ENCODE measurements at places on chromosomes 11 and 22.

DNA sequence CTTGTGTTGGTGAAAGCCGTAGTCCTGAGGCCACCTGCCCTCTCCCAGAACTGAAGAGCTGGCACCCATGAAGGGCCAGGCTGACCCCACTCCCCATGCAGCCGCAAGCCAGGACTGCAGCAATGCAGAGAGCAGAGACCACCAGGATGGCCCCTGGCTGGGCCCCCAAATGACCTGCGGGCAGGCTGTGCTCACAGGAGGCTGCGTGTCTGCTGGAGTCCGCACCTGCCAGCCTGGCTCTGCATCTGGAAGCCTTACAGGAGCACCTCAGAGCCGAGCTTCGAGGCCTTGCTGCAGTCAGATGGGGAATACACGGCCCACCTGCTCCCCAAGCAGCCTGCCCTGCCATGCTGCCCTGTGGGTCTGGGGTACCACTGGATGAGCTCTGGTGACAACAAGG is 1336.8 kb downstream of the TBC1D22A start:
- DNase-seq: no peak

- DNase-seq: no peak
Observed at GRCh38 chr11:72084965-72085364, 4.3 kb downstream of the LRRC51 start.

GRCh38 chr22:46003271-46004091 is 26.5 kb upstream of the WNT7B start:
- no peak for DNase-seq

DNA sequence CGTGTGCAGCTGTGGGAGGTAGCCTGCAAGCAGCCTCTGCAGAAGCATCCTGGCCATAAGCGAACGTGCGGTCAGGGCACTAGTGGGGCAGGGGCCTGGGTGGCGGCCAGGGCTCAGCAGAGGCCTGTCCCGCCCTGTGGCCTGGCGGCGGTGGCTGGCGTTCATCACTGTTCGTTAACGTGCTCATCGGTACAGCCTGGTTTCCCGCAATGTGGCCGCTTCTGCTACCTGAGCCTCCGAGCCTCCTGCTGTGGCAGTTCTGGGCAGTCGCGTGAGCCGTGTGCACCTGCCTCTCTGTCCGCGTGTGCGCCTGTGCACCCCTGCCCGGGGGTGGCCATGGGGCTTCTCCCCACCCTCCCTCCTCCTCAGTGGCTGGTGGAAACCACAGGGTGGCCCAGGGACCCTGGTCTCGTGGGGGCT is 117.9 kb downstream of the KCNQ1OT1 start:
- no peak for DNase-seq

- DNase-seq: no peak
Observed at GRCh38 chr11:71333473-71333872, 81.1 kb upstream of the SHANK2 start.

- DNase-seq: no peak
Observed at GRCh38 chr22:27116312-27117086, 459.1 kb downstream of the MIAT start.

- DNase-seq: no peak
Observed at GRCh38 chr11:33897761-33898375, 6.0 kb upstream of the LMO2 start.

DNA sequence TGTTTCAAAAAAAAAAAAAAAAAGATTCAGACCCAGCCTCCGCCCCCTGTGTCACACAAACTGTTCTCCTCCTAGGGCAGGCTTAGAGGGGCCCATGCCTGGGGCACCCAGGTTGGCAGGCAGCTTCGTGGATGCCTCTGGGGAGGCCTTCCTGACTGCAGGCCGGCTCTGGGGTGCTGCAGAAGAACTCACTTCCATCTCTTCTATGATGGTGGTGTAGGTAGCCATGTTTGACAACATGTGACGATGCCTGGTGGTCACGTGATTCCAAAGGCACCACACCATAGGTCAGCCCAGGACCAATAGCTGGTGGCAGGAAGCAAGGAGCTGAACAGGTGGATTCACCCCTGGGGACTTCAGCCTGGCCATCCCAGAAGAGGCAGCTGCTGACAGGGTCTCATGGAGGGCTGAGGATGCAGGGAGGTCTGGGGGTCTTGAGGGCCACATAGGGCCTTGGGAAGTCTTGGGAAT is 24.1 kb upstream of the CELSR1 start:
- no peak for DNase-seq

DNA sequence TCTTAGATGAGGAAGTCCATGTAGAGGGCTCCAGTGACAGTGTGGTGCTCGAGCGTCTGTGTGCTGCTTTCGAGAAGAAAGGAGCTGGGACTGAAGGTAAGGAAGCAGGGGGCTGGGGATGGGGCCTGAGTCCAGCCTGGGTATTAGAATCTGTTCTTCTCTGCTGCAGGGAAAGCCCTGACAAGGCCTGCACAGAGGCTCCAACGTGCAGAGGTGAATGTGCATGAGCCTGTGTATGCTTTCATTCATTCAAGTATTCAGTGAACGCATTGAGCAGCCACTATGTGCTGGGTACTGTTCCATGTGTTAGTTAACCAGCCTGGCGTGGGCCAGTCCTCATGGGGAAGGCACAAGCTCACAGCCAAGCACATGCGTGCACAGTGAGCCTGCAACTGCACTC is 93.4 kb downstream of the MYO18B start:
- DNase-seq: no peak

GRCh38 chr11:68996376-68997123 is 15.8 kb upstream of the MRGPRD start:
- DNase-seq: no peak

- no peak for DNase-seq
Observed at GRCh38 chr22:28000361-28000760, 81.3 kb upstream of the PITPNB start.

DNA sequence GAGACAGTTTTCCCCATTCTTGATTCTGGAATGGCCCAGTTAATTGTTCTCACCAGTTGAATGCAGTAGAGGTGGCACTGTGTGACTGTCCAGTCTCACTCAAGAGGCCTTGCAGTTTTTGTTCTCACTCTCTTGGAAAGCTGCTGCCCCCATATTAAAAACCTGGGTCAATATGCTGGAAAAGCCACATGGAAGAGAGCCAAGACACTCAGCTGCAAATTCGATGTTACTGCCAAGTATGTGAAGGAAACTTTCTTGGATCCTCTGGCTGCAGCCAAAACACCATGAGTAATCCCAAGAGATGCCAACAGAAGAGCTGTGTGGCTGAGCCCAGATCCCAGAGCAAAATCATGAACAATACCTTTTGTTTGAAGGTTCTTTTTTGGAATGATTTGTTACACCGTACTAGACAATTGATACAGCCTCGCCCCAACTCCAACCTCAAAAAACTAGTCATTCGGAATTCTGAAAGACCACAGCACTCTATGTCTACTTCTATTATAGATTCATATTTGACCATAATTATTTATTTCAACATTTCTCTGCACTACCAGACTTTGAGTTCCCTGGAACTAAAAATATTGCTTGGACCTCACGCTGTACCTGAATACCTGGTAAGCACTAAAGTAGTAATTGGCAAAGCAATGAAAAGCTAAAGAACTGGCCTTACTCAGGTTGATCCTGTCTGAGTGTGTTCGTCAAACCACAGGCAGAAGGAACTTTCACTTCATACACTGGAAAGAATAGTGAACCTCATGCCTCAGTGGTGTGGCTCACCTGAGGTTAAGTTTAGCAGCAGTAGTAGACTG is 378.8 kb downstream of the ETS1 start:
- DNase-seq: no peak

DNA sequence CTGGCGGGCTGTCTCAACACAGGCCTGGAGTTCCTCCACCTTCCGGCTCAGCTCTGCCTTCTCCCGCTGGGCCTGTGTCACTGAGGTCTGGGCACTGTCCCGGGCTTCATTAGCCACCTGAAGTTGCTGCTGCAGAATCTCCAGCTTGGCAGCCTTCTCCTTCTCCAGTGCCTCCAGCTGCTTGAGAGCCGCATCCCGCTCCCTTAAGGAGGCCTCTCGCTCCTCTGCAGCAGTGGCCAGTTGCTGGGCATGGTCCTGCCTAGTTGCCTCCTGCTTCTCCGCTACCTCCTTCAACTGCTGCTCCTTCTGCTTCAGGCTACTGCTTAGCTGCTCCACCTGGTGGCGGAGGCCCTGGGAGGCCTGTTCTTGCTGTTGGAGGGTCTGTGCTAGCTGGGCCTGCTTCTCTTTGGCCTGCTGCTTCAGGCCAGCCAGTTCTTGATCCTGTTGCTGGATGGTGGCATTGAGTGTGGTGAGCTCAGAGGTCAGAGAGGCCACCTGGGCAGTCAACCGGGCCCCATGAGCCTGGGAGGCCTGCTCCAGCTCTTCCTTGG is 16.9 kb downstream of the IL18BP start:
- DNase-seq: no peak

DNA sequence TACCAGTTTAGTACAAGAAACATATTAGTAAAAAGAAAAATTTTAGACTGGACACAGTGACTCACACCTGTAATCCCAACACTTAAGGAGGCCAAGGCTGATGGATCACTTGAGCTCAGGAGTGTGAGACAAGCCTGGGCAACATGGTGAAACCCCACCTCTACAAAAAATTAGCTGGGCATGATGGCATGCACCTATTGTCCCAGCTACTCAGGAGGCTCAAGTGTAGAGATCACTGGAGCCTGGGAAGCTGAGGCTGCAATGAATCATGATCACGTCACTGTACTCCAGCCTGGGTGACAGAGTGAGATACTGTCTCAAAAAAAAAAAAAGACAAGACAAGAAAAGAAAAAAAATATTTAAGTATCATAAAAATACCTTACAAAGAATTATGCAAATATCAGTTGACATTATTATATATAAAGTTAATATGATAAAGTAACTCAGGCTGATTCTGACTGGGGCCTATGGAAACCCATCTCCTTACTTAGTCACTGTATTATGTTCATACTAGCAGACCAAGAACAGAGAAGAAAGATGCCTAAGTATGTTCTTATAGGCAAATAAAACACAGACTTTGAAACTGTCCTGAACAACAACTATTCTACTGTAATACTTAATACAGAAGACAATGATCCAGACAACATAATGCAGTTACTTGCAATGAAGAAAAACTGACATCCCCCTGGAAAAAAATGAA is 27.3 kb downstream of the FAM168A start:
- no peak for DNase-seq

GRCh38 chr11:110199184-110199981 is 97.0 kb downstream of the RDX start:
- no peak for DNase-seq

GRCh38 chr11:112811783-112812182 is 149.4 kb upstream of the NCAM1 start:
- no peak for DNase-seq

DNA sequence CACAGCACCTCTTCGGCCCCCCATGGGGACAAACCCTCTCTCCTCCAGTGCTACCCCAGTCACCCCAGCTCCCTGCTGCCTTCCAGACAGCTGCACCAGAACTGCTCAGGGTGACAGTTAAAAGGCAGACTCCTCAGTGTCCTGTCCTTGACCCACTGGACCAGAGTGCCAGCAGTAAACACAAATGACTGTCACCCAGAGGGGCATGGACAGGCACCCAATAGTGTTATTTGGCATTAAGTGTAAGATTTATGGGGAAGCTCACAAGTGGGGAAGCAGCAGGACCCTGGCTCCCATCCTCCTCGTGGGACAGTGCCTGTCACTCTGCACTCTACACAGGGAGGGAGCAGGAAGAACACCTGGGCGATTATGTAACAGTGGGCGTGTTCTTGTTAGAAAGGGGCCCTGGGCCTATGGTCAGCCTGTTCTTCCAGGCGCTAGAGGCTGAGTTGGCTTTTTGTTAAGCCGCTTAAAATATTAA is 5.0 kb downstream of the RPS19BP1 start:
- DNase-seq: no peak

DNA sequence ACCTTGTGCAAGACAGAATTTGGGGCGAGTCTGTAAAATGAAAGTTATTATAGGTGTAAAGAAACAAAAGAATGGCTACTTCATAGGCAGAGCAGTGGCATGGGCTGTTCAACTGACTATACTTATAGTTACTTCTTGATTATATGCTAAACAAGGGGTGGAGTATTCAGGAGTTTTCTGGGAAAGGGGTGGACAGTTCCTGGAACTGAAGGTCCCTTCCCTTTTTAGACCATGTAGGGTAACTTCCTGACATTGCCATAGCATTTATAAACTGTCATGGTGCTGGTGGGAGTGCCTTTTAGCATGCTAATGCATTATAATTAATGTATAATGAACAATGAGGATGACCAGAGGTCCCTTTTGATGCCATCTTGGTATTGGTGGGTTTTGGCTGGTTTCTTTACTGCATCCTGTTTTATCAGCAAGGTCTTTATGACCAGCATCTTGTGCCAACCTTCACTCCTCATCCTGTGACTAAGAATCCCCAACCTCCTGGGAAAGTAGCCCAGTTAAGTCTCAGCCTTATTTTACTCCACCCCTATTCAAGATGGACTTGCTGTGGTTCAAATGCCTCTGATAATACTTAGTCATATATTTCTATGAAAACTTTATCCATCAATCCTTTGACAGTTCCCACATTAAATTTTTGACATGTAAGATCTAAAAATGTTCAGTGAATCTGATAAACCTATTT is 118.6 kb downstream of the ARHGAP42 start:
- no peak for DNase-seq

DNA sequence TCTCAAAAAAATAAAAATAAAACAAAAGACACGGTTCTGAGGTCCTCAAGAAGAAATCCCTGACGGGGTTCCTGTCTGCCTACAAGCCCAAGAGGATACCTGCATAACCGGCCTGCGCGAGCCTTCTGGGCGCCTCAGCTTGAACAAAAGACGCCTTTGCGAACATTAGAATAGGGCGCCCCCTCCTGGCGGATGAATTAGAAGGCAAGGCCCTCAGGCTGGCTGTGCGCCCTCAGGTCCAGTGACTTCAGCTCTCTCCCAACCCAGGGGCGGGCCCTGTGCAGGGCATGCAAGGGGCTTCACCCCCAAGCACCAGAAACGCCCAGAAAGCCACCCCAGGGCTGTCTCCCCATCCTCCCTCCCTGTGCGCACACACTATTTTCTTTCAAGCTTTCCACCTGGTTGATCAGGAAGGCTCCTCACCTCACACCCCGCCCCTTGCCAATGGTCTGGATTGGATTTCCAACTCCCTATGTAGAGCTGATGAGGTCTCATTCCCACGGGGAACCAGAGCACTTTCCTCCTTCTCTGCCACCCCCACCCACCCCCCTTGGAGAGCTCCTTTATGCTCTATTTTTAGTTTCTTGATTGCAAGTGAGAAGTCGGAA is 273.3 kb downstream of the BUD13 start:
- no peak for DNase-seq

- DNase-seq: no peak
Observed at GRCh38 chr11:35917676-35918075, 26.2 kb upstream of the LDLRAD3 start.

- DNase-seq: no peak
Observed at GRCh38 chr11:104965735-104966134, 2.6 kb downstream of the CASP4 start.

DNA sequence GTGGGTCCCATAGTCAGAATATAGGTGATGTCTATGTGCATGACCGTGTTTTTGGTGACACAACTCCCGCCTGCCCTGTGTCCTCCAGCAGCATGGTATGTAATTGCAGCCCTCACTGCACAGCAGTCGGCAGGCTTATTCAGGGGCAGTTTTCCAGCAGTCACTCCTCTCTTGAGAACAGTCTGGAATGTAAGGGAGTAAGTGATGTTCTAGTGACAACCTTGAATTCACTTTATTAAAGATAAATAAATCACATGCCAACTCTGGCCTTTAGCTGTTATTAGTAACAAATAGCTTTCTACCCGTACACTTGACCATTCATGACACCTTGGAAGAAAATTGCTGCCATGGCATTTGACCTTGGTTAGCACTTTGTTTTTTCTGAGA is 27.9 kb downstream of the ZNRF3 start:
- DNase-seq: no peak

- DNase-seq: no peak
Observed at GRCh38 chr11:123392431-123392830, 37.6 kb upstream of the GRAMD1B start.

All from activated T-cell treated with anti-CD3 and anti-CD28 coated beads for 1 hour (primary cell).